ENCODE measurements at places on chromosomes 7 and 10. TPM values are rescaled to one million over a fixed set of nuclear protein-coding genes. Genes with fewer than 3 reads are reported as not detected.

Gene SOSTDC1
- polyA plus RNA-seq: 2.1 TPM

Gene PAXIP1
- 5.2 TPM for polyA plus RNA-seq

Gene FAM131B
- polyA plus RNA-seq: 0.28 TPM

Gene CCDC146
- 11.9 TPM for polyA plus RNA-seq

Gene EPO
- 0.04 TPM for polyA plus RNA-seq

Gene SPAM1
- not detected for polyA plus RNA-seq

Gene INA
- polyA plus RNA-seq: 0.28 TPM

Gene ELN
- 12.6 TPM for polyA plus RNA-seq

Gene AMZ1
- 0.11 TPM for polyA plus RNA-seq

Gene TRIM73
- polyA plus RNA-seq: 2.9 TPM

Gene FZD8
- polyA plus RNA-seq: 0.72 TPM

Gene TCERG1L
- 0.48 TPM for polyA plus RNA-seq

Gene CALHM3
- polyA plus RNA-seq: not detected

Gene SFMBT2
- 0.45 TPM for polyA plus RNA-seq

Gene SORCS3
- polyA plus RNA-seq: 0.02 TPM

Gene KLF6
- polyA plus RNA-seq: 41.6 TPM

Gene OR2A1
- polyA plus RNA-seq: not detected

Gene DPYSL4
- polyA plus RNA-seq: 0.52 TPM

Gene SCIN
- 10.4 TPM for polyA plus RNA-seq
